ENCODE measurements at places on chromosomes 4 and X.

DNA sequence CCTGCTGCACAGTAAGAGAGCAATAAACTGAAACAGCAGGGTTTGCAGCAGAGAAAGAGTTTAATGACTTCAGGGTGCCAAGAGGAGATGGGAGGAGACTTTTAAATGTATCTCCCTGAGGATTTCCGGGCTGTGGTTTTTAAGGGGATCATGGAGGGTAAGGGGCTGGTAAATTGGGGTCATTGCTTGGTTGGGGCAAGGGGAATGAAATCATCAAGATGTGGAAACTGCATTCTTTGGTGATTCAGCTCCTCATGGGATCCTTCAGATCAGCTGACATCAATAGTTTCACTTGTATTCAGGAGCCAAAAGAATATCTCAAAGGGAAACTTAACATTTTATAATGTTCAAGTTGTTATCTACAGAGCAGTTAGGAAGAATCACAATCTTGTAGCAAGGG, 174.3 kb upstream of the ANXA10 start:
- no peak for DNase-seq

DNA sequence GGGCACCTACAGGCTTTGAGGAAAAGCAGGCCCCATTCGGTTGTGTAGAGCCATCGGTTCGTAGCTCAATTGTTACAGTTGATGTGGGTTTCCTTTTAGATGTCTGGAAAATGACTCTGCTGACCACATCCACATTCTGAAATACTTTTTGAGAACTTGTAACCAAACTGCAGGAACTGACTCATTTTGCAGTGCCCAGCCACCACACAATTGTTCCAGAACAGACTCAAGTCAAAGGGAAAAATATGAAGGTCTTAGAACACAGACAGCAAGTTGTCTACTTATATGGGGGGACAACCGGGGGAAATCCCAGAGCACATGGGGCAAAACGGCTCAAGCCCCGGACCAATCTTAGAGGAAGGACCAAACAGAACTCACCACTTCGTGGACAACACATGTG, 557.6 kb upstream of the DIPK2B start:
- no peak for DNase-seq

DNA sequence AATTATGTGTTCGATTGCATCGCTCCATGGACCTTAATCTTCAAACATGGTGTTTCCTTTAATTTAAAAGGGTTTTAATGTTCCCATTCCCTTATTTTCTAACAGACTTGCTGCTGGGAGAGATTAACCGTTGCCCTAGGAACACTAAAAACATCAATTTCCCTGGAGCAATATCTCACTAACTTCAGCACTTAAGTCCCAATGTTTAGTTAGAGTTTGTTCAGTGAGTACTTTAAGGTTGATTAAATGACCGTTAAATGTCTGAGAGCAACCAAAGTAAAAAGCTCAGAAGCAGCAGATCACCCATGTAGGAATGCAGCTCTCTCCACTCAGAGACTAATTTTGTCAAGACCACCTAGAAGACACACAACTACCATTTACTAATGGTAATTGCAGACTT, 111.2 kb upstream of the PDE5A start:
- no peak for DNase-seq

DNA sequence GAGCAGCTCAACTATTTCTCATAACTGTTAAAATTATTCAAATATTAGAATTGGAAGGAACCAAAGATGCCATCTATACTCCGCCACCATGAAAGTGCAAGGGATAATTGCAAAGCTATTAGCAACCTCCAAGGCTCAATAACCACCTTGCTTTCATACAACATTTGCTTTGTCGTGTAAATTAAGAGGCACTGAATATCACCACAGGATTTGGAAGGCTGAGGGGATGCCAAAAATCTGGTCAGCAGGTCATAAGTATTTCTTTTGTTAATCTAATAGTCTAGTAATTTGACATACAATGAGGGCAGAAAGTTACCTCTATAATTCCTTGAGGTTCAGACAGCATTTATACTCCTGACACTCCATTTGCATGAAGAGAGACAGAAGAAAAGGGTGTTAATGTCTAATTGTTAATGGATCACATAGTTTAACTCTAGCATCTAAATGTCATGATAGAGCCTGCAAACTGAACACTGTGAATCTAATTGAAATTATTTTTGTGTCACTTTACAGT, 200.9 kb upstream of the DIAPH2 start:
- no peak for DNase-seq

GRCh38 chr4:77190053-77190452, 33.0 kb downstream of the CCNG2 start:
- DNase-seq = no peak

DNA sequence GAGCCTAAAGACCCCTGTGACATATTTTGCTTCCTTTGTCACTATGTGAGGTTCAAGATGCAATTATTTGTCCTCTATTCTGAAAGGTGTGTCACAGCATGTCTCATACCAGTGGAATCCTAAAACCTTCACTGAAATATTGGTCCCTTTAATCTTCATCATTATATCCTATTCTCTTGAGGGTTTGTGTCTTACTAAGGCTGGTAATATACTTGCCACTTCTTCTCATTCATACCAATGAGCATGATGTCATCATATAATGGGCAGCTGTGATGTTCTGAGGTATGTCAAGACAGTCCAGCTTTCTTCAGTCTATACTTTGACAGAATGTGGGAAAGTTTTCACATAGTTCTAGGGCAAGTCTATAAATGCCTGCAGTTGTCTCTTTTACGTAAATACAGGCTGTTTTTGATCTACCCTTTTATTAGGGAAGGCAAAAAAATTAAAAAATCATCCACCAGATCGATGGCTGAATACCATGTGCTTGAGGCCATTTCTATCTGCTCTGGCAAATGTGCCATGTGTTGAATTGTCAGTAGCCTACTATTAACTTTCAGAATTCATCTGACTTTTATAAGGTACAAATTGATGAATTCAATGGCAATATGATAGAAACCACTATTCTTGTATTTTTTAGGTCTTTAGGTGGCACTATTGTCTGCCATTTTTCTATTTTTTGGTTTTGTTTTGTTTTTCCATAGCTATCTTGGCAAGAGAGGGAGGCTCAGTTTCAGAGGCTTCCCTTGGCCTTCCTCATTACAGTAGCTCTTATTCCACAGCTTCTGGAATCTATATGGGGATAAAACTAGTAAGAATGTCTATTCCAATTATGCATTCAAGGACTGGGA, 209.0 kb downstream of the PPARGC1A start:
- DNase-seq = no peak

DNA sequence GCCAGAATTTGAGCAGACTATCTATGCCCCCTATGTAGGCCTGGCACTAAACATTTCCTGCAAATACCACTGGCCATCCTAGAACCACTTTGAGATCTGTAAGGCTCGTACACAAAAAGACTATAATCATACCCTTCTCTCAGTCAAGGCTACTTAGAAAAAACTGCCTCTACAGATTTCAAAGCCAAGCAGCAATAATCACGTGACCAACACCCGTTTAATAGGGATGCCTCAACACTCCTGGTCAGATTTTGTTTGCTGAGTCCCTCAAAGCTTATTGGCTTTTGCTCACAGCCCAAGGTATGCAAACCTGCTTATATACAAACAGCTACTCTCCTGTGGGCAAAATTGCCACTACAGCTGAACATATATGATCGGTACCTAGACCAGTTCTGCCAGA, 897 bp downstream of the COX7B2 start:
- no peak for DNase-seq

DNA sequence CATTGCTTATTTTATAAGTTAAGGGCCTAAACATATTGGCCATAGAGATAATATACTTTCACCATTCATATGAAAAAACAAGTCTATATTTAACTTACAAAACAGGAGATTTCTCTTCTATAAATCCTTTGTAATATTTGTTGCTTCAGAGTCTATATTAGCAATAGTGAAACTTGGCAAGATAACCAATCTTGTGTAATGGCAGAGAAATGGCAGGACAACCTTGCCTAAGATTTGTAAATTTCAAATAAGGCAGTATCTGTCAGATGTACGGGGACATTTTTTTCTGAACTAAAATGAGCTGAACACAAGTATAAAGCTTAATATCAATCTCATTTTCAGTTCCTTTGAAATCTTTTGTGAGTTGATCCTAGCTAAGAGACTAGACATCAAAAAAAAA, 17.8 kb upstream of the CPEB2 start:
- DNase-seq = no peak
